ENCODE measurements at places on chromosomes 1 and 21.
A peak's percentile ranks its signal among the peaks of the same experiment; 100 is the strongest.

DNA sequence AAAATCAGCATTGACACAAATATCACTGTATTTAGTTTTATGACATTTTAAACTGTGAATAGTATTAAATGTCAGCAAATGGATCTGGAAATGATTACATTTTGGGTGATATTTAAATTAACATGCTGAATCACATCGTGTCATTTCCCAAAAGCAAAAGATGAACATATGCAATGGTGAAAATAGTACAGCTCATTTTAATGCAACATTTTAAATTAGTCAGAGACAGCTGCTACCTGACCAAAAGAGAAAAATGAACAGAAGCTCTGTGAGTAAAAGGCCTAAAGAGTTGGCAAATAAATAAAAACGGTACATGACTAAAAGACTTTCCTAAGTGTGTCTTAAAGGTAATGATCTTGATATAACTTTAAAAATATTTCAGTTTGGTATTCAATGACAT, 86.0 kb upstream of the GNG4 start:
- no peak for DNase-seq

- no peak for DNase-seq
Measured at GRCh38 chr1:186945146-186945545, 116.4 kb downstream of the PLA2G4A start.

GRCh38 chr1:115338457-115338820, 390 bp upstream of the NGF start:
- DNase-seq, result no peak

- no peak for DNase-seq
Measured at GRCh38 chr1:111814305-111814628, 58.6 kb downstream of the DDX20 start.

- no peak for DNase-seq
Measured at GRCh38 chr21:23475281-23476219, 2131.7 kb downstream of the MRPL39 start.

DNA sequence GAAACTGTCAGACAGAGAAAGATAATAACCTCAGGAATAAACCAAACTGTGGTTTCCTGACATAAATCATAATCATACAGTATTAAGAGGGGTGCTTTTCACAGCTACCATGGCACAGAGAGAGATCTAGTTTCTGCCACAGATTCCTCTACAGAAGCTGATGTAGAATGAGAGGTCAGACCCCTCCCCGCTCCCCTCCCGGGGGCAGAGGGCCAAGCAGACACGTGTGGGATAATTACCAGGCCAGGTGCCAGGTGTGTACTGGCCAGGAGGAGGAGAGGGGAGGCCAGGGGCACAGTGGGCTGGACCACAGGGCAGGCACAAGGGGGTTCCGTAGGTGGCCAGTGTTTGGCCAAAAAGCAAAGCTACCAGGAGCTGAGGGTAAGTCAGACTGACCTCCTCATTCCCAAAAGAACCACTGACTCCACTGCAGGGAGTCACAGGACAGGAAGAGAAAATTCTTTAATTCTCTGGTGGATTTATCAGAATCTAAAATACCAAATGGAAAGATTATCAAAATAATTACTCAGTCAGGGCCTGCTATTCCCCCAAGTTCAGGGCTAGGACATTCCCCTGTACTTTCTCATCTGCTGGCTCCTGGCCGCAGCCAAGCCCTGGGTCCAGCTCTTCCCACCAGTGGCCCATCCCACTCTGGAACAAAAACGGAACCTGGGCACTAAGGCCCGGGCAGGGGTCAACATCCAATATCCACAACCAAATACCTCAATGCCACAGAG, 30.0 kb downstream of the C2CD2 start:
- no peak for DNase-seq

- no peak for DNase-seq
Measured at GRCh38 chr21:41683815-41684214, 83.0 kb downstream of the RIPK4 start.

DNA sequence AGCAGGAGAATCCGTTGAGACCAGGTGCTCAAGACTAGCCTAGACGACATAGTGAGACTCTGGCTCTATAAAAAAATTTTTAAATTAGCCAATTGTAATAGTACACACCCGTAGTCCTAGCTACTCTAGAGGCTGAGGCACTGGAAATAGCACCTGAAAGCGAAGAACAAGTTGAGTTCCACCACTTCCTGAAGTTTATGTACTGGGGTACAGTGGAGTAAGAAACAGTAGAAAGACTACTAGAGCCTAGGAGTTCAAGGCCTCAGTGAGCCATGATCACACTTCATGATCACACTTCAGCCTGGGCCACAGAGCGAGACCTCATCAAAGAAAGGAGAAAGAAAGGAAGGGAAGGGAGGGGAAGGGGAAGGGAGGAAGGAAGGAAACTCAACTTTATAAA, 19.8 kb downstream of the RSBN1 start:
- DNase-seq, result no peak

DNA sequence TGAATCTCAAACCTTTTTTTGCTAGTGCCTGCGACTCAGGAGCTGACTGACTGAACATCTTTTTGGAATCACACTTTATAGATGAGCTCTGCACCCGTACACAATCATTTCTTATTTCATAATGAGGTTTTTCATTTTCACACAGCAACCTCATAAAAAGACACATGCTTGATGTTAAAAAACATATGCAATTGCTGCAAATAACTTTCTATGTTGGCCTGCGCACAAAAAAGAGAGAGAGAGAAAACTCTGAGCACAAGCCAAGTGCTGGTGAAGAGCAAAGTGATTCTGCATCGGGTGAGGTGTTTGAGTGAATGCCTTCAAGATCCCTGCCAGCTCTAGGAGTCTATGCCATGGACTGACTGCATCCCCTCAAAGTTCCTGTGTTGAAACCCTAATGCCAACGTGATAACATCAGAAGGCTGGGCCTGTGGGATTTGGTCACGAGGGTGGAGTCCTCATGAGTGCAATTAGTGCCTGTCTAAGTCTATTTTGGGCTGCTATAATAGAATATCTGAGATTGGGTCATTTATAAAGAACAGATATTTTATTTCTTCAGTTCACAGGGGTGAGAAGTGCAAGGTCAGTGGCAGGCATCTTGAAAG, 36.6 kb downstream of the C1orf87 start:
- DNase-seq, result no peak

DNA sequence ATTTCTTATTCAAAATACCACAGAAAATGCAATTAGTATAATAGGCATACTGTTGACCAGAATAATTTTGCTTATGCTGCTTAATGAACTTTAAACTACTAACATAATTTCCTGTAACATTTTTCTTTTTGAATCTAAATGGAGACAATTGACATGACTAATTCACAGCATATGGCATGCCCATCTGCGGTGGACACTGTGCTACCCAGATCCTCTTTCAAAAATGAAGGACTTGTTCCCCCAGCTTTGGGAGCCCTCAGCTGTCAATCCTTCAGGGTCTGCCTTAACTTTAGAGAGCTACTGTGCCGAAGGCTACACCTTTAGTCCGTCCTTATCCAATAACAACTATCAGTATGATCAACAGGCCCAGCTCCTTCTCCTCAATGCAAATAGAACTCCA, 789.0 kb downstream of the PLA2G4A start:
- no peak for DNase-seq

DNA sequence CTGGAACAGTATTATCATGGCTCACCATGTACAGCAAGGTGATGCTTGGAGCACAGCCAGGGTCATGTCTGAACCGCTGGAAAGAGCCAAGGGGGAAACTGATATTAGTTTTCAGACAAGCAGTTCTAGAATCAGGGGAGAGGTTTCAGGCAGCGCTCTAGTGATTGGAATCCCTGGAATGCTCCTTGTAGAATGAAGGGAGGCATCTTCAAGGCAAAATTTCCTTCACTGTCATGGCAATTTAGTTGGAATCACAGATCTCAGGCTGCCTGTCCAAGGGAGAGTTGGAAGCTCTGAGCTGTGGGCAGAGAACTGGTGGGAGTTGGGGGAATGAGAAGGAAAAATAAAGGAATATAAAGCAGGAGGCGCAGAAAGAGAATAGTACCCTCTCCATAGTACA, 737.1 kb downstream of the PTPRU start:
- no peak for DNase-seq

DNA sequence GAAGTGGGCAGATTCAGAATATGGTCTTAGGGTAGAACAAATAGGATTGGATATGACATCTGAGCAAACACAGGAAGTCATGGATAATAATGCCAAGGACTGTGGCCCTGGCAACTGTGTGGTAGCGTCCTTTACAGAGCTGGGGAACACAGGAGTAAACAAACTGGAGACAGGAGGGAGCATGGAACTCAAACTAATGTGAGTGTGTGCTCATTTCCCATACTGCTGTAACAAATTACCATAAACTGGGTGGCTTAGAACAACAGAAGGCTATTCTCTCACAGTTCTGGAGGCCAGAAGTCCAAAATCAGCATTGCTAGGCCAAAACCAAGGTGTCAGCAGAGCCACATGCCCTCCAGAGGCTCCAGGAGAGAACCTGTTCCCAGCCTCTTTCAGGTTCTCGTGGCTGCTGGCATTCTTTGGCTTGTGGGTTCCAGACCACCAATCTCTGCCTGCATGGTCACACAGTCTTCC, 106.4 kb downstream of the TGFBR3 start:
- DNase-seq, result no peak

GRCh38 chr1:55781944-55782482, 566.8 kb upstream of the USP24 start:
- no peak for DNase-seq

DNA sequence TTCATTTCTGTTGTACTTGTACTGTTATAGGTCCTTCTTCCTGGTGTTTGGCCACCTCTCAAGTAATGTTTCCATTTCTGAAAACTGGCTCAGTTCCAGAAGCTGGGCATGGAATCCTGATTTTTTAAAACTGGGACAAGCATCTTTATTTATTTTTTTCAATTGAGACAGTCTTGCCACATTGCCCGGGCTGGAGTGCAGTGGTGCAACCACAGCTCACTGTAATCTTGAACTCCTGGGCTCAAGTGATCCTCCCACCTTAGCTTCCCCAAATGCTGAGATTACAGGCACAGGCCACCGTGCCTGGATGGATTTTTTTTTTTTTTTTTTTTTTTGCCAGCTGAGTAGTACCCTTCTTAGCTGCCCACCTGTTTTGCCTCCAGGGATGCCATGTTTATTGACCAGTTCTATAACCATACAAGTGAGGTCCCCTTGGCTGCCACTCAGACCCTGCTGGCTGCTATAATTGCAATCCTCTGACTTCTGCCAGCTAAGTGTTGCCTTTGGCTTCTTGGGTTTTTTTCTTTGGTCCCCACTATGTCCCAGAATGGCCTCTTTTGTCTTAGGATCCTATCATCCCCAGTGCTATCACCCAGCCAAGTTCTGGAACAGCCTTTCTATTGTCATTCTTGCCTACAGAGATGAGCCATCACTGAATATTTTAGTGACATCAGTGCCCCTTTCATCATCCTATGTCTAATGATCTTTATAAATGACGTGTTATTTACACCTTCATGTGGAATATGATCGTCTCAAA, 3.9 kb upstream of the DIP2A start:
- no peak for DNase-seq

- no peak for DNase-seq
Measured at GRCh38 chr1:32321712-32322291, 14.2 kb downstream of the MARCKSL1 start.

DNA sequence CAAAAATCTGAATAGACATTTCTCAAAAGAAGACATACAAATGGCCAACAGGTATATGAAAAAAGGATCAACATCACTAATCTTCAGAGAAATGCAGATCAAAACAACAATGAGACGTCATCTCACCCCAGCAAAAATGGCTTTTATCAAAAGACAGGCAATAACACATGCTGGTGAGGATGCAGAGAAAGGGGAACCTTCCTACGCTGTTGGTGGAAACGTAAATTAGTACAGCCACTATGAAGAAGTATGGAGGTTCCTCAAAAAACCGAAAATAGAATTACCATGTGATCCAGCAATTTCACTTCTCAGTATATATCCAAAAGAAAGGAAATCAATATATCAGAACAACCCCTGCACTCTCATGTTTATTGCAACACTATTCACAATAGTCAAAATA, 65.1 kb upstream of the ATP1B1 start:
- DNase-seq, result no peak

GRCh38 chr1:216926720-216927510, 203.7 kb upstream of the ESRRG start:
- DNase-seq, result no peak

DNA sequence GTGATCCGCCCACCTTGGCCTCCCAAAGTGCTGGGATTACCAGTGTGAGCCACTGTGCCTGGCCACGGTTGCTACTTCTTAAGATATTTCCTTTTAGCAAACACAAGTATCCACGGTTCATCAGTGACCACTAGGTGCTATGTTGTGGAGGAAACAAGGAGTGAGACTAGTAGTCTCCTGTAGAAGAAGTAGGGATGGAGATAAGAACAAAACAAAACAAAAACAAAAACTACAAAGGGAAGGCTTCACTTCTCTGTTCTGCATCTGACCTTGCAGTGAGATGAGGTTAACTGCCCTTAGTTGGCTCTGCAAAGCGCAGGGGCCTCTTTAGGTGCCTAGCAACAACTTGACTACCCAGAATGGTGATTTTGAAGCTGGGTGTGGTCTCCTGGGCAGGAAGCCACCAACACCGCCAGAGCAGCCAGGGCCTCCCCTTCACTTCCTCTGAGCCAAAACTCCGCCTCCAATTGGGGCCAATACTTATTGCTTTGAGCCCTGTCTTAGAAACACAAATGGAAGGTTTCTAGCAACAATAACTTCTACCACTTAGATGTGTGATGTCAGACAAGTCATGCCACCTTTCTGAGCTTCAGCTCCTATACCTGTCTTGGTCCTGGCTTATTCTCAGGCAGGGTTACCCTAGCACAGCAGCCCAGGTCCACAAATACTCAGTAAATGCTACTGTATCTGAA, 12.8 kb upstream of the CDC42 start:
- DNase-seq, result peak; percentile 91

GRCh38 chr21:41344146-41344545, 17.7 kb upstream of the MX2 start:
- DNase-seq, result no peak

DNA sequence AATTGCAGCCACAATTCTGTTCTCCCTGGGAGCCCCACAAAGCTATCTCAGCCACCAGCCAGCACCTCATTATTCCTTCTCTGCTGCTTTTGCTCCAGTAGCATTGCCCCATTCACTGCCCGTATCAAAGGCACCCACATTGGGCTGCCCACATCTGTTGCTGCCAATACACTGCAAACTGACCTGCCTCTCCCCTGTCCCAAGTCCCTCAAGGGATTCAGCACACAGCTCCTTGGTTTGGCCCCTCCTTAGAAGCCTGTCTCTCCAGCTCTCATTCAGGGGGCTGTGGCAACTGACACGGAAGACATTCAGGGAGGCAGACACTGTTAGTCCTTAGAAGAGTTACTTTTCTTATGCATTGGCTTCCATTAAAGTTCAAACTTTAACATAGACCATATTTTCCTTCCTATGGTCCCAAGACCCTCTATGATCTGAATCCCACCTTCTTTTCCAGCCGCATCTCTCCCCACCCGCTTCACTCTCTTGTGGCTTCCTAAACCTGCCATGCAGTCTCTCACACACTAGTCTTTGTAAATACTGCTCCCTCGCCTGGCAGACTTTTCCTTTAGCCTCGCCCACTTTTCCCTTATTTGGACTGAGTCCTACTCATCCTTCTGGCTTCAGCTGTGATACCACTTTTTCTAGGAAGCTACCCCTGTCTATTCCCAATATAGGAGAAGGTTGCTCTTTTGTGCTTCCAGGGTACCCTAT, 19.3 kb upstream of the KLHDC8A start:
- no peak for DNase-seq

- peak; percentile 13 for DNase-seq
Measured at GRCh38 chr1:225508538-225509375, 80.9 kb upstream of the LBR start.

GRCh38 chr1:9111957-9112356, 16.9 kb downstream of the GPR157 start:
- DNase-seq, result peak; percentile 31

All from stimulated activated CD4-positive, alpha-beta T cell treated with anti-CD3 and anti-CD28 coated beads, Interleukin-1b, Interleukin-23, amount 100 ng/mL, for 48 hours (primary cell).